ENCODE measurements at places on chromosomes 1 and 21.

DNA sequence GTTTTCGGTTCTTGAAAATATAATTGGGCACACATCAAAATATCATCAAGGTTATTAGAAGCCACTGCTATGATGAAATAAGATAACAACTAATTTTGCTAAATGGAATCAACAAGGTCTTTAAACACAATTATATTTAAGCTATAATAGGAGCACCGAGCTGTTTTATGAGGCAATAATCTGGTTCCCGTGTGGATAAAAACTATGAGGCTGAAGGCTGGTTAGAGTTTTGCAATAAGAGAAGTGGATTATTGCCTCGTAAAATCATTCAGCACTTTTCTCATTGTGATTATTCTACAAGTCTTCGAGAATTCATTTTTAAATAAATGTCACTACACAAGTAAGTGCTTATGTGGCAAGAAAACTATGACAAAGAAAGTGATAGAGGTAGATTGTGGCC lies 975.7 kb upstream of the ADGRL2 start:
- DNase-seq: no peak

DNA sequence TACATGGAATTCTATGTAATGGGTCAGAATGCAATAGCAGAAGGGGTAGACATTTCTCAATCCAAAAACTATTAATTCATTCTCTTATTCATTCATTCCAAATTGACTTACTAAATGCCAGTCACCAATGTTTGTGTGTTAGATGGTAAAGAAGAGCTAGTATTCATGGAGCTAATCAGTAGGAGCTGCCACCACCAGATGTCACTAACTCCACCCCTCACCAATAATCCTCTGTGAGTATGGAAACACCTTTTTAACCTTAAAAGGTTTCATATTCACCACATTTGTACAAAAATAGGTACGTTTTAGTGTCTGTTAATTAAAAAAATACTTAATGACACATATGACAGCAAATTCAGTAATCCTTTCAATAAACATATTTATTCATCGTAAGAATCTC lies 131.8 kb upstream of the PKN2 start:
- DNase-seq: no peak

GRCh38 chr21:29825345-29825744 lies 114.5 kb downstream of the GRIK1 start:
- no peak for DNase-seq

DNA sequence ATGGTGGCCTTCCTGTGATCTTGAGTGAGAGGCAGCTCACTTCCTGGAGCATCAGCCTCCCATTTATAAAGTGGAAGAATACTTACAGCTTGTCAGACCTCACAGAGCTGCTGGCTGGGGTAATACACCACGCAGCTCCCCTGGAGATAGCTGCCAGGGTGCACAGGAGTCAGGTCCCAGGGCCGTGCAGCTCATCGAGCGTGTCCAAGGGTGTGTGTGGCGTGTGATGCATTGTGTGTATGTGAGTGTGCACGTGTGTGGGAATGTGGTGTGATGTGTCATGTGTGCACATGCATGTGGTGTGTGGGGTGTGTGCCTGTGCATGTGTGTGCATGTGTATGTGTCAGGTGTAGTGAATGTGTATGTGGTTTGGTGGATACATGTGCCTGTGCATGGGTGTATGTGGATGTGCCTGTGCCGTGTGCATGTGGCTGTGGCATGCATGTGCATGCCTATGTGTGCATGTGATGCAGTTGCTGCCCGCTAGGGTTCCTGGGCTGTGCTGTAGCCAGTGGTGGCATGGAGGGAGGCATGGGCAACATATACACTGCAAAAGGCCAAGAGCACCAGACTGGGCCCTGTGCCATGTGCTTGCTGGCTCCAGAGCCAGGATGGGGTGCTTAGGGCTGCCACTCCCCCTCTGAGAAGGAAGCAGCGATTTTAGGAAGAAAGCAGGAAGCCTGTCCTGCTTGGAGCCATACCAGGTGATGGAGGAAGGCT lies 24.6 kb downstream of the WNT3A start:
- DNase-seq: no peak

All from inflammatory macrophage treated with lipopolysaccharide for 1 hour (primary cell).